ENCODE measurements at places on chromosomes 6 and 20. TPM values are rescaled to one million over a fixed set of nuclear protein-coding genes. Genes with fewer than 3 reads are reported as not detected.

DNA sequence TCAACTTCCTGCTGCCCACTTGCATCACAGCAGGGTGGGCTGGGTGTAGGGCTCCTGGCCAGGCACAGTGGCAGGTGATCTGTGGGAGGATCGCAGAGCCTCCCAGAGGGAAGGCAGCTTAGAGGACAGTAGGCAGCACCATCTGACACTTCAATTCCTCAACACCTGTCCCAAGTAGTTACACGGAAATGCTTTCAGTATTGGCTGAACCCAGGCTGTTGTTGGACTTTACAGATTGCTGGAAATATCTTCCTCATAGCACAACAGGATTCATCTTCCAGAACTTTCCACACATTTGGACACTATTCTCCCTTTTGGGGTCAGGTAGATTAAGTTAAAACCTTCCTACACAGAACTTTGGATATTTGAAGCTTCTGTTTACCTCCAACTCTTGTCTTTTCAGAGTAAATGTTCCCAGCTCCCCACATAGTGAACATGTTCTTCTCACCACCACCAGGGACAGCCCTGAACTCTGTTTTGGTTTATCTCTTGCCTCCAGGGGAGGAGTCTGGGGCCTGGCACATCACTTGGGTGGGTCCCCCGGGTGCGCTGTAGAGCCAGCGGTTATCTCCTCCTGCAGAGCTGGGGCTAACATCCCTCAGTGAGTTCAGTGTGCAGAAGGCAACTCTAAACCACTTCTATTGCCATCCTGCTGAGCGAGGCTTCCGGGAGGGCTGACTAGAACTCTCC lies 3.5 kb upstream of the SLC22A2 start:
- no peak for DNase-seq

DNA sequence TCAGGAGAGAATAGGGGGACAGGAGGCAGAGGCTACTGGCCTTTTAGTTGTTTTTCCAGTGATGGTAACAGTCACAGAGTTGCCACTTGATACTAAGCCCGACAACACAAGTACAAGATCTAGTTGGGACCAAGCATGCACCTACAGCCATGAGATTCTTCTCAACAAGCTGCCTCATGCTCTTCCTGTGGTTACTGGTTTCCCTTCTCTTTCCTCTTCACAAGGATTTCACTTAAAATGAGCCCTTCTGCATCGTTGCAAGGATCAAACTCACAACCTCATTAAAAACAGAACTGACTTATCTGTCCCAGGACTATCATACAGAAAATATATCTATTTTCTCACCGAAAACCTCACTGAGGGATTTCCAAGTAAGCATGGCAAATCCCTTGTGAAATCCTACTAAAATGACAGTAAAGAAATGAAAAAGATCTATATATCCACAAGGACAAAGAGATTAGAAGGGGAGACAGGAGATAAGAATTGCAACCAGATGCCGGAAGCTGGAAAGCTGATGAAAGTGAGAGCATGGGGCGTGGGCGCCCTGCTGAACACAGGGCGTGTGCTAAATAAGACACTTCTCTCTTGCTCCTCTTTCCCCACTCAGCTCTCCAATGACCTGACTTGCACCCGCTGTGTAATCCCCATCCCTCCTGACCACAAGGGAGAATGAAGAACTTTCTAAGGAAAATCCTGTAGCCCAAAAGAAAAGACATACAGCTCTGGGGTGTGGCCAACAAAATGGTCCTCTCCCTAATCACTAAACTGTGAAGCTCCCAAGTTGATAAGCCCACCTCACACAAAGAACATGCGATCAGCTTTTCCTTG lies 13.4 kb downstream of the MTFR2 start:
- DNase-seq: no peak

GRCh38 chr6:1870932-1871331 lies 261.2 kb downstream of the FOXC1 start:
- no peak for DNase-seq

GRCh38 chr6:169072127-169073042 lies 181.3 kb downstream of the THBS2 start:
- DNase-seq: no peak

Gene TGM3
- total RNA-seq: not detected

DNA sequence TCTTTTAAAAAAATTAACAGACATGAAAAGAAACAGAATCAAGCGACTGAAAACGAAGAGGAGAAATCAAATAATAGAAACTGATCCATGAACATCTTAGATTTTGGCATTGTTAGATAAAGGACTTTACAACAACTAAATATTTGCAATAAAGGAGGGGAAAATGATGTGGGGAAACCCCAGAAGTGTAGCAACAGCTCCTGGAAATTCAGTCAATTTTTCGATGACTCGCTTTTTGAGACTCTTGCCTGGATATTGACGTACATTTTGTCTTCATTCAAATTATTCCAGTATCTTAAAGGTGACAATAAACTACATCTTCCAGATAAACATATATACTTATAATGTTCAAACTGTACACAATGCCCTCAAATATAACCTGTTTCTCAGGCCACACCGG lies 44.1 kb downstream of the ADGB start:
- no peak for DNase-seq

All from ureter (tissue), 1 donor.